ENCODE measurements at places on chromosomes 3 and 15.

GRCh38 chr3:36681867-36682266, 82.5 kb downstream of the DCLK3 start:
- DNase-seq, result no peak

DNA sequence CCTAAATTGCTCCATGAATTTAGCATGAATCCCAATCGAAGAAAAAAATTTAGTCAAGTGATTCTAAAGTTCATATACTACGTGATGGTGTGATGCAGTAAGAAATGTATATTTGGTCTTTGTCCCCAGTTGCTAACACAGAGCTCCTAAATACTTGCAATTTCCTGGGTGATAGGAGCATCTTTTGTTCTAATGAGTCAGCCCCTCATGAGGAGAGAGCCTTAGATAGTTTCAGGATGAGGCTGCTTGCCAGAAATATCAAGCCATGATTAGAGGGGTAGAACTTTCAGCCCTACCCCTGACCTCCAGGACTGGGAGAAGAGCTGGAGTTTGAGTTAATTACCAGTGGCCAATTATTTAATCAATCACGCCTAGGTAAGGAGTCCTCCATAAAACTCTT, 170.2 kb downstream of the PDE8A start:
- DNase-seq, result no peak

DNA sequence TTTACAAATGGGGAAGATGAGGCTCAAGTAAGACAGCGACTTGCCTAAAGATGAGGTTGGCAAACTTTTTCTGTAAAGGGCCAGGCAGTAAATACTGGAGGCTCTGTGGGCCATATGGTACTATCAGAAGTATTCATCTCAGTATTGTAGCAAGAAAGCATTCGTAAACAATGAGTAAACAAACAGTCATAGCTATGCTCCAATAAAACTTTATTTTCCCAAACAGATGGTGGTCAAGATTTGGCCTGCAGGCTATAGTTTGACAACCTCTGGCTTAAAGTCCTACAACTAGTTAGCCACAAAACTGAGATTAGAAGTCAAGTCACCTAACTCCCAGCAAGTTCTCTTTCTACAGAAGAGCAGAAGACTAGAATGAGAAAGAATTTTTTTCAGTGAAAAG, 177.0 kb upstream of the NECTIN3 start:
- DNase-seq, result no peak

DNA sequence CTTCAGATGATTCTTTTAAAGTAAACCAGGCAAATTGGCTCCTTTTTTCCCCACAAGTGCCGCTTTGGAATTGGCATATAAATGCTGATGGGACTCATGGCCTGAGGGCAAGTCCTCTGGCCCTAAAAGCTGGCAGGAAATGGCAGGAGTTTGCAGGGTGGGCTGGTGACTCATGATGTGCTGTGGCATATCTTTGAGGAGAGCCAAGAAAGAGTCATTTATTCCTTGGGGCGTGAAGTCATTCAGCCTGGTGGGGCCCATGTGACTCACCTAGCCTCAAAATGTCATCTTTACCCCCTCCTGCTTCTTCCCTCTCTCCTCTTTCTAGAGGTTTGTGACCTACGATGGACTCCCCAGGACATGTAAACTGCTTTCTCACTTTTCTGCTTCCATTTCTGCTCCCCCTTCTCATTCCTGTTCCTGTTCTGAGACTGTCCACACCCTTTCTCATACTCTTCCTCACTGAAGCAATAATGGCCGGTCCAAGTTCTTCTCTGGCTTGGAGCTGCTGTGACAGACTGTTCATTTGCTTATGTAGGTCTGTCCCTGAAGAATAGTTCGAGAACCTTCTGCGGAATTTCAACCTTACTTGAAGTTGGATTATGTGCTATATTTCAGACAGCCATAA, 326.1 kb downstream of the SATB1 start:
- DNase-seq, result no peak

Data from stimulated activated CD8-positive, alpha-beta memory T cell treated with anti-CD3 and anti-CD28 coated beads, Interleukin-4, amount 100 ng/mL, for 1 hour (primary cell).